Neural crest cell (in vitro differentiated cells): ENCODE measurements at places on chromosomes 7 and 10.

DNA sequence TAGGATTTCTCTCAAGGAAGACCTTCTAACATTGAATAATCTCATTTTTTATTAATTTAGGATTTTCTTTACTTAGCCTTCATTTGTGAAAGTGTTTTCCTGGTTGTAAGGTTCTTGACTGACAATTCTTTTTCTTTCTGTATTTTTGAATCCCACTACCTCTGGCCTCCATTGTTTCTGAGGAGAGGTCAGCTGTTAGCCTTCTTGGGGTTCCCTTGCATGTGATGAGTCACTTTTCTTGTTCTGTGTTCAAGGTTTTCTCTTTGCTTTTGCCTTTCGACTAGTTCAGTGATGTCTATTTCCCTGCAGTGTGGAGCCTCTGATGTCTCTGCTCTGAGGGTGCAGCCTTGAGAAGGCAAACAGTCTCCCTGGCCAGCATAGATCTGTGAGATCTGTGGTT is 304.1 kb upstream of the ZNF32 start:
- no peak overlapping the region for H3K4me3 ChIP-seq
- no peak overlapping the region for H3K27ac ChIP-seq
- peaks cover 5% of the 10 kb centered on the region for H3K27me3 ChIP-seq
- no peak for DNase-seq

GRCh38 chr7:120864141-120864900 is 6.4 kb upstream of the TSPAN12 start:
- no peaks in the 10 kb centered on the region for H3K27me3 ChIP-seq
- H3K36me3 ChIP-seq = no peaks in the 10 kb centered on the region
- no peak overlapping the region for H3K27ac ChIP-seq
- no peak for DNase-seq
- peaks cover 16% of the 10 kb centered on the region for H3K4me1 ChIP-seq

GRCh38 chr7:114901771-114902170 is 20.1 kb upstream of the MDFIC start:
- H3K4me1 ChIP-seq = no peaks in the 10 kb centered on the region
- H3K36me3 ChIP-seq = no peaks in the 10 kb centered on the region
- DNase-seq = no peak
- no peak overlapping the region for H3K27ac ChIP-seq
- no peak overlapping the region for H3K4me3 ChIP-seq
- H3K27me3 ChIP-seq = no peaks in the 10 kb centered on the region

- H3K27me3 ChIP-seq = peaks cover 21% of the 10 kb centered on the region
- H3K36me3 ChIP-seq = peaks cover 4% of the 10 kb centered on the region
- no peaks in the 10 kb centered on the region for H3K4me1 ChIP-seq
- H3K27ac ChIP-seq = no peak overlapping the region
These were observed 32.9 kb upstream of the UTF1 start for GRCh38 chr10:133196936-133197758.

DNA sequence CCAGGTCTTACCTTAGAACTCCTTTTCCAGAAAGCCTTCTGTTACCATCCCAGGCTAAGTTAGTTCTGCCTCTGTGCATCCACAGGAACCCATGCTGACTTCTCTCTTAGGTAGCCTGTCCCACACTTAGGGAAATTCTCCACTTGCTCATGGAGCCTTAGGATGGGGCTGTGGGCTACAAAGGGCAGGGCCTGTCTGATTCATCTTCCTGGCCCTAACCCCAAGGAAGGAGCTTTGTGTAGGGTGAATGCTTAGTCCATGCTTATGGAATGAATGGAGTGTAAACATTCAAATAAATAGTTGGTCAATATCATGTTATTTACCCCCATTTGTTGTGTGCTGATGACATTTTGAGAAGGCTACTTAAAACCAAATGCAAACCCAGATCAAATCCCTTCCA is 54.7 kb downstream of the EMX2 start:
- no peaks in the 10 kb centered on the region for H3K4me1 ChIP-seq
- H3K4me3 ChIP-seq = no peak overlapping the region
- H3K27me3 ChIP-seq = peaks cover 9% of the 10 kb centered on the region

GRCh38 chr7:3879355-3880075 is 578.5 kb downstream of the SDK1 start:
- H3K4me1 ChIP-seq = peaks cover 4% of the 10 kb centered on the region
- H3K27me3 ChIP-seq = no peaks in the 10 kb centered on the region
- DNase-seq = no peak
- no peak overlapping the region for H3K27ac ChIP-seq
- no peak overlapping the region for H3K4me3 ChIP-seq
- peaks cover 2% of the 10 kb centered on the region for H3K36me3 ChIP-seq

- H3K4me3 ChIP-seq = peak overlapping the region; percentile 4
- H3K36me3 ChIP-seq = no peaks in the 10 kb centered on the region
- no peaks in the 10 kb centered on the region for H3K27me3 ChIP-seq
- H3K4me1 ChIP-seq = peaks cover 27% of the 10 kb centered on the region
- H3K27ac ChIP-seq = peak overlapping the region; percentile 17
These were observed 28.6 kb downstream of the KCNH2 start for GRCh38 chr7:150949564-150949963.

- no peak for DNase-seq
- no peaks in the 10 kb centered on the region for H3K4me1 ChIP-seq
- no peaks in the 10 kb centered on the region for H3K36me3 ChIP-seq
- peaks cover 6% of the 10 kb centered on the region for H3K27me3 ChIP-seq
- H3K4me3 ChIP-seq = no peak overlapping the region
These were observed 947.8 kb downstream of the XPNPEP1 start for GRCh38 chr10:108975459-108976058.

- DNase-seq = no peak
- H3K27ac ChIP-seq = no peak overlapping the region
- no peaks in the 10 kb centered on the region for H3K27me3 ChIP-seq
- no peaks in the 10 kb centered on the region for H3K36me3 ChIP-seq
- H3K4me1 ChIP-seq = no peaks in the 10 kb centered on the region
These were observed 13.2 kb upstream of the ITPRID1 start for GRCh38 chr7:31500656-31501055.

DNA sequence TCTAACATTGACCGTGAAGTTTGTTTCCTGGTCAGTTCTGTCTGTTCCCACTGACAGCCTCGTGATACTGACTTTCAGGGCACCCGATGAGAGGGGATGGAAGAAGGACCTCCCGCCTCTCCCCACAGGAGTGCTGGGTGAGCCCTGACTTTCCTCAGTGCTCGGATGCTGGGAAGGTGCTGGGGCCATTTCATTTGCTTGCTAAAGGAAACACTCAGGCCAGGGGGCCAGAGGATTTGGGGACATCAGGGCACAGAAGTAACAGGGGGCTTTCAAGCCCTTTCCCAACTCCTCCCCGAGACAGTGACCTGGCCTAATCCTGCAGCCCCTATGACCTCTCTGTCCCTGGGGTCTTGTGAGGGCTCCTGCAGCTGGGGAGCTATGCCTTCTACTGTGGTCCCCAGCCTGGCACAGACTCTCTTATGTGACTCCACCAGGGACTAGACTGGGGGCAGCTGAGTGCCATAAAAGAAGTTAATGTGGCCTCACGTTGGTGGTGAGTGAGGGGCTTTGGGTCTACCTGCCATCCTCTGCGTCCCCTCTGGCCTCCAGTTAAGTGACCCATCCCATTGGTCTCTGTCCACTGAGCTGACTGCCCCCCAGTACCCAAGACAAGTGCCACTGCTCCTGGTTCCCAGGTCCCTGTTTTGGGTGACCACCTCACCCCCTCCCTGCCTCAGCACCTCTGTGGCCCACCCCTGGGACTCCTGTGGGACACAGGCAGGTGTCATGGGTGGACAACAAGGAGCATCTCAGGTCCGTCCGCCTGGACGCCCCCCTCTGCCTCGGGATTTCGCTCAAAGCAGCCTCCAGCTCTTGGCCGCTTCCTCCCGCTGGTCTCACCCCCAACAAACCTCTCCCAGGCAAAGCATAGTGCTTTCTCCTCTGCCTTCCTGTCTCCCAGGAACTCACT is 33.4 kb upstream of the HSPA12A start:
- H3K27ac ChIP-seq = no peak overlapping the region
- no peaks in the 10 kb centered on the region for H3K27me3 ChIP-seq
- no peak for DNase-seq
- H3K36me3 ChIP-seq = no peaks in the 10 kb centered on the region
- peaks cover 5% of the 10 kb centered on the region for H3K4me1 ChIP-seq
- no peak overlapping the region for H3K4me3 ChIP-seq

DNA sequence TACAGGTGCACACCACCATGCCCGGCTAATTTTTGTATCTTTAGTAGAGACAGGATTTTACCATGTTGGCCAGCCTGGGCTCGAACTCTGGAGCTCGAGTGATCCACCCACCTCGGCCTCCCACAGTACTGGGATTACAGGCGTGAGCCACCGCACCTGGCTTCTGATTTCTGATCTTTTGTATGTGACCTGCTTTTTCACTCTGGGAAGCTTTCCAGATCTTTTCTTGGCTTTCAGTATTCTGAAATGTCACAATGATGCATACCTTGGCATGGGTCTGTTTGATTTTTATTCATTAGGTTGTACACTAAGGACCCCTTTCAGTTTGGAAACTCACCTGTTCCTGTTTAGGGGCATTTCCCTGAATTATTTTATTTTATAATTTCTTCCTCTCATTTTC is 41.6 kb downstream of the PROSER2 start:
- peaks cover 5% of the 10 kb centered on the region for H3K4me1 ChIP-seq
- no peak overlapping the region for H3K27ac ChIP-seq
- no peaks in the 10 kb centered on the region for H3K36me3 ChIP-seq
- DNase-seq = no peak

DNA sequence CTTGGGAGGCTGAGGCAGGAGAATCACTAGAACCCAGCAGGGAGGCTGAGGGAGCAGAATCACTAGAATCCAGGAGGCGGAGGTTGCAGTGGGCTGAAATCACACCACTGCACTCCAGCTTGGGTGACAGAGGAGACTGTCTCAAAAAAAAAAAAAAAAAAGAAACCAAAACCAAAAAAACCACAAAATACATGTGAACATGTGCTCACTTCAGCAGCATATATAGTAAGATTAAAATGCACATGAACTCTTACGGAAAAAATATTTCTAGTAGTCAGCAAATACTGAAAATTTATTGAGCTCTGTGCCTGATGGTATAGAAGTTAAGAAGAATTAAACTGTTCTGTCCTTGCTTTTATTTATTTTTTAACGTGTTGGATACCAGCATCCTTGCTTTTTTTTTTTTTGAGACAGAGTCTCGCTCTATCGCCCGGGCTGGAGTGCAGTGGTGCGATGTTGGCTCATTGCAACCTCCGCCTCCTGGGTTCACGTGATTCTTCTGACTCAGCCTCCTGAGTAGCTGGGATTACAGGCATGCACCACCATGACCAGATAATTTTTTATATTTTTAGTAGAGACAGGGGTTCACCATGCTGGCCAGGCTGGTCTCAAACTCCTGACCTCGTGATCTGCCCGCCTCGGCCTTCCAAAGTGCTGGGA is 9.6 kb upstream of the ZNF487 start:
- H3K4me1 ChIP-seq = peaks cover 8% of the 10 kb centered on the region
- no peak for DNase-seq
- H3K27me3 ChIP-seq = no peaks in the 10 kb centered on the region
- H3K36me3 ChIP-seq = peaks cover 6% of the 10 kb centered on the region

- peaks cover 8% of the 10 kb centered on the region for H3K4me1 ChIP-seq
- DNase-seq = no peak
- no peak overlapping the region for H3K4me3 ChIP-seq
- H3K36me3 ChIP-seq = no peaks in the 10 kb centered on the region
- H3K27ac ChIP-seq = no peak overlapping the region
- H3K27me3 ChIP-seq = no peaks in the 10 kb centered on the region
These were observed 221.6 kb downstream of the XPNPEP1 start for GRCh38 chr10:109701633-109702215.

GRCh38 chr7:25333296-25333928 is 105.1 kb upstream of the NPVF start:
- DNase-seq = no peak
- H3K27ac ChIP-seq = no peak overlapping the region
- no peaks in the 10 kb centered on the region for H3K4me1 ChIP-seq
- H3K36me3 ChIP-seq = no peaks in the 10 kb centered on the region
- peaks cover under 1% of the 10 kb centered on the region for H3K27me3 ChIP-seq
